Frontal cortex (tissue), 4 donors: ENCODE measurements at places on chromosomes 3 and 15. TPM values are rescaled to one million over a fixed set of nuclear protein-coding genes. Genes with fewer than 3 reads are reported as not detected.

The GOLGA6C gene
- not detected for total RNA-seq

DNA sequence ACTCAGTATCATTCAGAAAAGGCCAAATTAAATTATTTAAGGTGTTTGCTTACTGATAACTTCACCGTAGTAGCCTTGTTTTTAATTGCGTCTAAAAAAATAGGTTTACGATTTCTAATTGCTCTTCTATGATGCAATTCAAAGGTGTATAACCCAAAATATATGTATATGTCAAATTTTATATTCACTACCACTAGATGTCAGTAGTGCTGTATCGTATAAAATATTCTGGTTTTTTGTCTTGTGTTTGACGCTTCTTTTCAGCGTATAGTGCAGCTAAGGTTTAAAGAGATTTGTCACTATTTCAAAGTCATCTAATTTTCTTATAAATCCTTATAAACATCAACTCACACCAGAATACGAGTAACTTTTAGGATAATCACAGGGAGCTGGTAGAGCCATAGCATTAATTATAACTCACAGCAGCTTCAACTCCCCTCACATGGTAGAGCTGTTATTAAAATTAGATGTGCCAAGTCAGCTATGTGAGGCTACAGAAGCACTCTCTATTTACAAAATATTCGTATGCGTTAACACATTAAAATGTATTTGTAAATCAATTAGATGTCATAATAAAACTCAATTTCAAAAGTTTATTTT lies 3.5 kb downstream of the PFN2 start:
- peak; percentile 10 for DNase-seq

DNA sequence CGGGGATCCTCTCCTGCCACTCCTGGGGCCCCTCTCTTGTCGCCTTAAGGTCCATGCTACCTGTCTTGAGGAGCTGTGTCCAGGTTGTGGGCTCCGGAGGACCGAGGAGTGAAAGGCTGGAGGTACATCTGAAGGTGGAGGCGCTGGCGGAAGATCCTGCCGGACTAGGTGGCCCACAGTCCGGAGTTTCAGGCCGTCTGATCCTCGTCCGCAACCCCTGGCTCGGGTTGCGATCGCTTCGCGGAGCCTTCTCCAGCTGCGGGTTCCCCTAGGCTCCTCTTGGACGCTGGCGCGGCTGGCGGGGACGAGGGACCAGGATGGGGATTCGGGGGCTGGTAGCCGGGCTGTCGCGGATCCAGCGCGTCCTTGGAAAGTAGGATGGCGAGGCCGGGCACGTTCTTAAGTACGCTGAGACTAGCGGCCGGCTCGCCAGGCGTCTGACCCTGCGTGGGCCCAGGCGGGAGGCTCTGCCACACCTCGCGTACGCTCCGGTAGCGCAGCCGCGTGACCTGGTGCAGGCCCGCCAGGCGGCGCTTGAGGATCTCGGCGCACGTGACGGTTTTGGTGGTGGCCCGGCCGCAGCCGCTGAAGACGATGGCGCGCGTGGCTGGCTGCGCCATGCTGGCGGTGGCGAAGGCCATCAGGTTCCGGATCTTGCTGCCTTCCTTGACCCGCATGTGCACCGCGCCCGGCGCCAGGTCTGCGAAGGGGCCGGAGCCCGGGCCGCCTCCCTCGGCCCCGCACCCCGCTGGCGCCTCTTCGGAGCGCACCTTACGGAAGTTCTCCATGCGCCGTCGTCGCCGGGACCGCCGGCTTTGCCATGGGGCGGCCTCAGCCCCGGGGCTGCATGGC lies 550 bp downstream of the RPP25 start:
- DNase-seq, result peak; percentile 60

GRCh38 chr3:110946810-110947209 lies 124.8 kb upstream of the NECTIN3 start:
- DNase-seq, result no peak
